ENCODE measurements at places on chromosomes 4 and X.

- DNase-seq, result no peak
Observed at GRCh38 chr4:146146918-146147317, 28.6 kb upstream of the LSM6 start.

DNA sequence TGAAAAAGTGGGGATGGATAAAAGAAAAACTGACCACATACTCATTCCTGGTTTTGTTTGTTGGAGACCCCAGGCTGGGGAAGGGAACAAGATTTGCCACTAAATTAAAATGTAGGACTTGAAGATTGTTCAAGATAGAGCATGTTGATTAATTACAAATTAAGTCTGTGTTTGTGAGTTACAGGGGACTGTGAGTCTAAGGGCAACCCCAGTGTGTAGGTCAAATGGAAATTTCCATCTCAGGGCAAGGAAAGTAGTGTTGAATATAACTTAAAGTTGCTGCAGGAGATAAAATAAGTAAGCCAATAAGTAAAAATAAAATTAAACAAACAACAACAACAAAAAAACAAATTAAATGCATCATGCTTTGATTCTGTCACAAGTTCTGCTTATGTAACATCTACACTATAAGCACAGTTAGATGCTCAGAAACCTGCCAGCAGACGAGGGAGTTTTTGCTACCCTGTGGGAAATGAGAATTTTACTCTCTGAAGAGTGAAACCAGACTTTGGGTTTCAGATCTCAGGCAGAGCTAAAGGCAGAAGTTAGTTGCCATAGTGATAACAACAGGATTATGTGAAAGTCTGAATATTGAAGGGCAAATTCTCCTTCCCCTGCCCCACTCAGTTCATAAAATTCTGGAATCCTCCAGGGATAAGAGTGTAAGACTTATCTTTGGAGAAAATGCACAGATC, 352.3 kb downstream of the GRXCR1 start:
- no peak for DNase-seq

GRCh38 chrX:153644356-153645125, 2.5 kb upstream of the DUSP9 start:
- no peak for DNase-seq

- no peak for DNase-seq
Observed at GRCh38 chr4:53716471-53717063, 125.3 kb upstream of the LNX1 start.

- no peak for DNase-seq
Observed at GRCh38 chr4:18404642-18405041, 383.1 kb upstream of the LCORL start.

- no peak for DNase-seq
Observed at GRCh38 chr4:117156806-117157205, 71.4 kb upstream of the TRAM1L1 start.

DNA sequence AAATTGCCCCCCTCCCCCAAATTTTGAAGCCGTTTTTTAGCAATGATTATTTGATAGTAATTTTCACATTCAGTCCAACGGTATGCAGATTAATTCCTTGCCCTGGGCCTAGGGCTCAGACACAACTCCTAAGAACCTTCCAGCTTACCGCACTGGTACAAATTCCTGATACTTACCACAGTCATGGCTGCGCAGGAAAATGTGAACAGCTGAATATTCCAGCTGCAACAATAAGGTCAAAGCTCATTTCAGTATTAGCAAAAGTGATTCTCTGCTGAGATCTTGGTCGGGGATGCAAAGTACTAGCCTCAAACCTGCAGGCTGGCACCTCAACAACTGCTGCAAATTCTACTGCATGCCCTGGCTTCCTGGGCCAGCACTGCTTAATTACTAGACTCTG, 3.0 kb downstream of the ATP11C start:
- DNase-seq, result no peak

DNA sequence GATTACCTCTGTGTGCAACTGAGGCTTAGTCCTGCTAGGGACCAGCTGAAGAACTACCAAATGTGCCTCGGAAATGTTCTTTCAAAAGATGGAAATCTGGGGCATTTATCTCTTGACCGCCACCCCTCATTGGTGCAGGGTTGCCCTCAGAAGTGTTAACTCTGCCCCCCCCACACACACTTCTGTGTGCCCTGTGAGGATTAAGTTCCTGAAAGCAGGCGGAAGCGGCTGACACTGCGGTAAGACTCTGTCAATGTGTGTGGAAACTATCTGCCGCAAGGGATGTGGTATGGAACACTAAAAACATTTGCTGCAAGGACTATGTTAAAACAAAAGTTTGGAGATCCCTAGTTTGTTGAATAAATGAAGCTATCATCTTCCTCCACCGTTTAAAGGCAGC, 106.9 kb upstream of the NDP start:
- DNase-seq, result peak; percentile 14

DNA sequence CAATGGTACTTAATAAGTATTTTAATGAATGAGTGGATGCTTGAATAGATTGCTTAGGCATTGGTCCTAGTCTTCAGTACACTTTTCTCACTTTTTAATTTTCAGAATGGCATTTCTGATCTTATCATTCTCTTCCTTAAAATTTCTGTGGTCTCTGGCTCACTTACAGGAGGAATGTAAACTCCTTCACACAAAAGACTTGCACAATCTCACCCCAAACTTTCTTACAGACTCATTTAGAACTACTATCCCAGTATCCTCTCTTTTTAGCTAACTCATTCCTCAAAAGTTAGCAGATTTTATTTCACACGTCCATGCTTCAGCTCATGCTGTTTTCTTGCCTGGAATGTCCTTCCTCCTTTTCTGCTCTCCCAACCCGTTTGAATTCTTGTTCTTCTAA, 350.1 kb downstream of the GRXCR1 start:
- DNase-seq, result no peak

DNA sequence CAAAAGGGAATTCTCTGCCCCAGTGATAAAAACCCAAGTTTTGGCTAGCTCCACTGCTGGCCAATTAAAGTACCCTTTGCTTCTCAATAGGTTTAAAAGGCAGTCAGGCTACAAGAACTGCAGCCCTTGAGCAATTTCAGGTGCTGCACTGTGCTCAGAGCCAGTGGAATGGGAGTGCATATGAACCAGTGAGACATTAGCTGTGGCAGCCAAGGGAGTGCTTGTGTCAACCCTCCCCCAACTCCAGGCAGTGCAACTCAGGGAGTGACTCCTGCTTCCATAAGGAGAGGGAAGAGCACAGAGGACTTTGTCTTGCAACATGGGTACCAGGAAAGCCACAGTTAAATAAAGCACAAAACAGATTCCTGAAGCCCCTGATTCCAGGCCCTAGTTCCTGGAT, 61.6 kb upstream of the VAMP7 start:
- DNase-seq, result no peak

DNA sequence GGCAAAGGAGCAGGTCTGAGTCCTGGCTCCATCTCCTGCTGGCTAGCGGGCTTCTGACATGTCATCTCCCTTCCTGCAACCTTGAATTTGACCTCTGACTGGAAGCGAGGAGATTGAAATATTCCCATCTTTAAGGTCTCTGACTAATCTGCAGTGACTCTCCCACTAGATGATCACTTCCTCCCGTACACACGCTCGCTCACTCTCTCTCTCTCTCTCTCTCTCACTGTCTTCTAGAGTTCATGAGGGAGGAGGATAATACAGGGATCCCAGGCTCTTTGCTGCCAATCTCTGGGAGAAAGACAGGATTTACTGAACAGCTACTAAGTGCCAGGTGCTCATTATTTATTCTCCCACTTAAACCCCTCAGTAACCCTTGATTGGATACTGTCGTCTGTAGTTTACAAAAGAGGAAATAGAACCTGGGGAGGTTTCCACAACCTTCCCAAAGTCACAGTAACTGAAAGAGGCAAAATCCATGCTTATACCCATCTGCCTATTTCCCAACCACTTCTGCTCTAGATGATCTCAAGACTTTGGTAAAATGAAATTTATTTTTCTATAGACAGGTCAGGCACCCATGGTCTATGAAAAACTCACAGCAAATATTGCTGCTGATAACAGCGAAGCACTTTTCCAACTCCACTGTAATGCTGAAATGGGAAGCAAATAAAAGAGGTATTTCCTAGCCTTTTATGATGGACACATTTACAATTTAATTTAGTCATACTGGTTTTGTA, 193.5 kb upstream of the C1QTNF7 start:
- peak; percentile 32 for DNase-seq

DNA sequence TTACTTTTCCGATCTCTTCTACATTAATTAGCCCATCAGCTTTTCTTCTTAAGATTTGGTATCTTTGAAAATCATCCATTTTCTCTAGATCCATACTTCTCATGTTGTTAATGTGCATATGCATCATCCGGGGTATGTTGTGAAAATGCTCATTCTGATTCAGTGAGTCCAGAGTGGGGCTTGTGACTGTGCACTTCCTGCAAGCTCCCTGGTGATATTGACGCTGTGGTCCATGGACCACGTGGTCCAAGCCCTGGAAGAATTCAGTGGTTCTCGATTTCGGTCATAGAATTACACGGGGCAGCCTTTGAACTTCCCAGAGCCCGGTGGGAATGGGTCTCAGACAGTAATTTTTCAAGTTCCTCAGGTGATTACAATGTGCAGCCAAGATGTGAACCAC, 69.8 kb downstream of the ZFX start:
- no peak for DNase-seq

DNA sequence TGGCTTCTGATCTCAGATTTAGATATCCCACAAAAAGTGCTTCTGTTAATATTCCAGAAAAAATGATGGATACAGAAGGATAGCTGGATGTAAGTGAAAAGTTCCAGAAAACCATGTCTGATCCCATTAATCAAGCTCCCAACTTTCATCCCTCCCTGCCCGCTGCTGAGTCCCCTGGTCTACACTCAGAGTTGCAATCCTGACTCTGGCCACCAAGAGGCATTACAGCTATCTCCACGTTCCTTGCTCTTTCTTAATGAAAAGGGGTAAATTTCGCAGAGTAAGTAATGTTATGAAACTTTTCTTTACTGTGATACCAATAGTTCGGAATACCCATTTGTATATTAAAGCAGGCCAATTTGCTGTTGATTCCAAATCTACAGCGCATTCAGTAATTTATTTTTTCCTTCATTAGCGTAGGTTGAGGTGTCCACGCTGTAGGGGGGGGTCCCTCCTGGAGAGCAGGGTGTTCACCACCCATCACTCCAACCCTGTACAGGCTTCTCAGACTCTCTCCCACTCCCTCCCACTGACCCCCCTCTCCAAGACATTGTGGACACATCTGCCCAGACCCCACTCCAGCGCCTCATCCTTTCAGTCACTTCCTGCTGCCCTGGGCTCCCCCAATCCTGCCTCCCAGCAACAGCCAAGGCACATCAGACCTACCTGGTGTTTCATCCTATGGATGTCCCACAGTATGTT, 55.1 kb downstream of the RAB40A start:
- no peak for DNase-seq

GRCh38 chrX:47232803-47233332, at the start of gene USP11:
Gene USP11 (plus strand): TSS chrX:47233009. CDS start chrX:47233044, 35 bp downstream.
- DNase-seq, result peak; percentile 87

DNA sequence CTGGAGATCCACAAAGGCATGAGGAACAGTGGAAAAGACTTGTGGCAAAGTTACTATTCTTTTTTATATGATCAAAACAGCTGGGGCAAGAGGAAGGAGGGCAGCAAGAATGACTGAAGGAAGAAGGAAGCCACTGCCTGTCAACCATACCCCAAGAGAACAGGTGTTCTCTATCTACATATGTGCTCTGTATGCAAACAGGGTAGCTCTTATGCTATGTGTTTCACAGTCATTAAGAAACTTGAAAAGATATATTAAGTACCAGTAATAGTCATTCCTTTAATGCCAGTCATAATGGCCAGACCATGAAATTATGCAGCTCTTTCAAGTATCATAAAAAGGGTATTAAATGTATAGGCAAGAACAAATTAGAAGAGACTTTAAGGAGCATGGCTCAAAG, 363.9 kb downstream of the KLHL13 start:
- DNase-seq, result no peak

- DNase-seq, result no peak
Observed at GRCh38 chrX:40844471-40844870, 109.1 kb upstream of the MED14 start.

DNA sequence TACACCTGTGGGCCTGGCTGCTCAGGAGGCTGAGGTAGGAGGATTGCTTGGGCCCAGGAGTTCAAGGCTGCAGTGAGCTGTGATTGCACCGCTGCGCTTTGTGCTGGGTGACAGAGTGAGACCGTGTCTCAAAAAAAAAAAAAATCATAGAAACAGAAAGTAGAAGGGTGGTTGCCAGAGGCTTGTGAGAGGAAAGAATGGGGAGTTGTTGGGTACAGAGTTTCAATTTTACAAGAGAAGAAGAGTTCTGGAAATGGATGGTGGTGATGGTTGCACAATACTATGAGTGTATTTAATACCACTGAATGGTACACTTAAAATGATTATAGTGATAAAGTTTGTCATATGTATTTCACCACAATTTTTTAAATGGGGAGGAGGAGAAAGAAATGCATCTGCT, 10.2 kb upstream of the GLOD5 start:
- no peak for DNase-seq

- DNase-seq, result no peak
Observed at GRCh38 chrX:12987900-12988594, 13.1 kb downstream of the TMSB4X start.

GRCh38 chr4:95068818-95069478, 311.2 kb downstream of the BMPR1B start:
- no peak for DNase-seq

- no peak for DNase-seq
Observed at GRCh38 chrX:66408507-66408906, 230.4 kb downstream of the EDA2R start.

GRCh38 chr4:83129264-83129663, 14.7 kb upstream of the PLAC8 start:
- DNase-seq, result no peak

DNA sequence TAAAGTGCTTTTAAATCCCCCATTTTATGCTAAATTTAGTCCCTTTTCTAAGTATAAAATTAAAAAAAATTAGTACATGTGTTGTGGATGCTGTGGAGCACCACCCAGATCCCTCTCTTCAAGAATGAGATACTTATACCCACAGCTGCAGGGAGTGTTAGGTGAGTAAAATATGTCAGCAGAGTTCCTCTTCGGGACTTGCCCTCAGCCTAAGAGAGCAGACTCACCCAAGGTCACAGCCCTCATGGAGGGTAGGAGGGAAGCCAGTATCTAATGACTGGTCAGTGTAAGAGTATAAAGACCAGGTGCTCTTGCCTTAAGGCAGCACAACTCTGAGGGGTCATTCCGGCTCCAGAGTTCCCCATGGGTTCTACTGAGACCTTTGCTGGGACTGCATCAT, 88.5 kb downstream of the REELD1 start:
- no peak for DNase-seq

DNA sequence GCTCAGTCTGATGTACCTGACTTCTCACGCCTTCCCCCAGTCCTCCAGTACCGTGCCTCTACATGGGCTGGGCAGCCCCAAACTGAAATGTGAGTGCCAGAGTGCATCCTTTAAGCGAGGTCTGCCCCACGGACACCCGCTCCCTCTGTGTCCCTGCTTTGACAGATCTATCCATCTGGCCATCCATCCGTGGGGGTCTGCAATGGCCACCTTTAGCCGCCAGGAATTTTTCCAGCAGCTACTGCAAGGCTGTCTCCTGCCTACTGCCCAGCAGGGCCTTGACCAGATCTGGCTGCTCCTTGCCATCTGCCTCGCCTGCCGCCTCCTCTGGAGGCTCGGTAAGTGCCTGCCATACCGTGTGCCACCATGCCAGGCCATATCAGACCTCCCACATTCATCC, 827 bp downstream of the PORCN start:
- DNase-seq, result no peak

Data from CD8-positive, alpha-beta T cell (primary cell).